ENCODE measurements at places on chromosomes 5 and 9.

- DNase-seq, result no peak
These were observed 15.4 kb downstream of the CCT5 start for GRCh38 chr5:10265245-10266109.

- DNase-seq, result no peak
These were observed 65.2 kb downstream of the ZSWIM6 start for GRCh38 chr5:61397238-61397637.

- no peak for DNase-seq
These were observed 28.8 kb downstream of the SLIT3 start for GRCh38 chr5:169272111-169272510.

- DNase-seq, result no peak
These were observed 15.9 kb downstream of the SEC24A start for GRCh38 chr5:134664448-134664847.

DNA sequence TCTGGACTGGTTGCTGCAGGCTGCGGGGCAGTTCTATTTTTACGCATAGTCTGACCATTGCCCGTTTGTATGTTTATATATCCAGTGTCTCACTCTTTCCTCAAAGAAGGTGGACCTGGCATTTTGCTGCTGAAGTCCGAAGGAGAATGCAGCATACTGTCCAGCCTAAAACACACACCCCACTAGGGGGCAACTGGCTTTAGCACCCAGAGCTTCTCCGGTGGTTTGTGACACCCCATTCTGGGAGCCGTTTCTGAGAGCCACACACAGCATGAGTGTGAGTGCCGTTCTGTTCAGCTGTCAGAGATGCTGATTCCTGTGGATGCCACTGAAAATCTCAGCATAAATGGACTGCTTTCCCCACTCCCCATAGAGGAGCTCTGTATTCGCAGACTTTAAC is 290.5 kb upstream of the TAS2R1 start:
- DNase-seq, result no peak

DNA sequence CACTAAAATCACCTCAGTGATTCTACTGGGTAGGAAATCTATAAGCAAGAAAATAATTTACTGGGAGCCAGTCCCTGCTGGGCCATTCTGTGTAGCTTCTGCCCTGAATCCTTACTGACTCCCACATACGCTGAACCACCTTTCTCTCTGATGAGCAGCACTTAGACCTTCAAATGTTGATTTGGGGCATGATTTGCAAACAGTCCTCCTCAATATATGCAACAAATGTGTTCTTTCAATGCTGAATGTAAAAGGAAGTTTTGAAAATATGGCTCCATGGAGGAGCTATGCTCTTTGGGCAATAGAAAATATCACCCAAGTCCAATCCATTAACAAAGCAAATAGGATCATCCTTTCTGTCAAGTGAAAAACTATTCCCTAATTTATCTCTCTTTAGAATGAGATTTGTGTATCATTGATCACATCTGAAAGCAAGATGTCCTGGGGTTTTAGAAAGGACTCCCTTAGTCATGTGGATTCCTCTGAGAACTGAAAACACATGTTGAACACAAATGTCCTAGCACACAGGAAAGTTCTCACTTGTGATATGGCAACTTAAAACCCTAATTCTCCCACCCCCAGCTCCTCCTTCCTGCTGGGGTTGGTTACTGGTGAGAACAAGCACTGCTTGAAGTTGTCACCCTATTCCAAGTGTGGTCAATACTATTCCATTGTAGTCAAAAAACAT is 8.9 kb upstream of the CER1 start:
- no peak for DNase-seq

DNA sequence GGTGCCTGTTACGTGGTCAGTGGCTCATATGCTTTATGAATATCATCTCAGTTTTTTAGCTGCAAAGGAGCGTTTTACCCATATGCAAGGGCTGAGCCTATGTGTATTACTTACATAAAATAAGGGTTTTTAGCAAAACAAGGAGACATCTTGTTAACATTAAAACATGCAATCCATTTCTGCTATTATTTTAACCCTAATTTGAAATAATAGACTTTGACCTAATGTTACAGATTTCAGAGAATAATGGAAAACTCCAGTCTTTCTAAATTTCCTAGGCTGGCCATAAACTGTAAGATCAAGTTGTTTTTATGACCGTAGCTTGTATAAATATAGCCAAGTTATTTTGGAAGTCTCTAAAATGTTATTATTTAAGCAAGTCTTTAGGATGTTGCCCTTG is 121.1 kb upstream of the SEMA6A start:
- no peak for DNase-seq

- DNase-seq, result no peak
These were observed 2.6 kb downstream of the CLTB start for GRCh38 chr5:176413709-176414191.

DNA sequence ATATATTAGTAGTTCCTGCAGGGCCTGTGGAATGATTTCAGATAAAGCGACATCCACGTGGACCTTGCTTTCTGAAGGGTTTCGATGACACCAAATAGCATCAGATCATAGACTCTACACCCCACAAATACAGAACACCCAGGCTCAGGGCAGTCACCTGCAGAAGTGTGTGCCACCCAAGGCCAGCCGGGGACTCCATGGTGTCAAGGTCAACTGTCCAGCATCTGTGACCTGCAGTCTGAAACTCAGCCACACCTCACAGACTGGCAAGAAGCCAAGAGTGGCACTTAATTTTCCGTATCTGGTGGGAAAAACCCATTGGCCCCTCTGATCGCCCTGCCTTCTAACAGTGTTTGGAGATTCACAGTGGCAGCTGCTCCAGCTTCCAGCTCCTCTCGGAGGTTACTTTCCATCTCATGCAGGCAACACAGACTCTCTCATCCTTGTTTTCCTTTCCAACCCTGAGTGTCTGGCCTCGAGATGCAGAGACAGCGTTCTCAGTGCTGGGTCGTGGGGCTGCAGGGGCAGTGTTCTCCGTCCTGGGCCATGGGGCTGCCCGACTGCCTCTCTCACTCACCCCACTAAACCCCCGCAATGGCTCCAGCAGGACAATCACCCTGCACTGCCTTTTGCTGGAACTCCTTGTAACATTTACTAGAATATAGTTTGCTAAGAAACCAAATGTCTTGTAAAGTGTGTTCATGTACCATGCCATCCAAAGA is 221.9 kb downstream of the IRX2 start:
- DNase-seq, result no peak

GRCh38 chr5:177189965-177190364 is 56.4 kb downstream of the NSD1 start:
- DNase-seq, result no peak

GRCh38 chr5:165723931-165724330 is 2218.5 kb downstream of the MAT2B start:
- DNase-seq, result no peak

GRCh38 chr5:128913551-128913950 is 51.7 kb upstream of the SLC27A6 start:
- no peak for DNase-seq

GRCh38 chr5:72206994-72207393 is 99.7 kb downstream of the MAP1B start:
- DNase-seq, result no peak

- DNase-seq, result no peak
These were observed 6.4 kb upstream of the JMY start for GRCh38 chr5:79229357-79230174.

- no peak for DNase-seq
These were observed 63.3 kb downstream of the CAVIN4 start for GRCh38 chr9:100641166-100641565.

DNA sequence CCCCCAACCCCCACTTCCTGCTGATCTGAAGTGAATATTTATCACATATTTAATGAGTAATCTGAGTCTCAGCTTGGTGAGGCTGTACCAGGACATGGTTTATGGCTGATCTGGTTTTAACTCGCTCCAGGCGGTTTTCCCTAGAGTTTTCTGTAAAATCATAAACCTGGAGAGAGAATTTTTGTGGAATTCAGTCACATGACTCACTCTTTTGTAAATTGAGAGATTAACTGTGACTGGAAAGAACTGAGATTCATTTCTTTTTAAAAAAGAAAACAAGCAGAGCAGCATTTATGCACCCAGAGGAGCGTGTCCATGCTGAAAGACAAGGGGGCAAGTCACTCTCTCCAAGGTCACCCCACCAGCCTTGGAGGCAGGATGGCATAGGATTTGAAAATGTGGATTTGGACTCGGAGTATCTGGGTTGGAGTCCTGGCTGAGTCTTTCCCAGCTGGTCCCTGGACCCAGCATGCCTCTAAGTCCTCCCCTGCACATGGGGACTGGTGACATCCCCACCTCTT is 81.8 kb downstream of the ZNF618 start:
- no peak for DNase-seq

GRCh38 chr5:15131909-15132308 is 260.3 kb upstream of the ANKH start:
- DNase-seq, result no peak

GRCh38 chr5:160023007-160023907 is 14.3 kb downstream of the TTC1 start:
- no peak for DNase-seq

DNA sequence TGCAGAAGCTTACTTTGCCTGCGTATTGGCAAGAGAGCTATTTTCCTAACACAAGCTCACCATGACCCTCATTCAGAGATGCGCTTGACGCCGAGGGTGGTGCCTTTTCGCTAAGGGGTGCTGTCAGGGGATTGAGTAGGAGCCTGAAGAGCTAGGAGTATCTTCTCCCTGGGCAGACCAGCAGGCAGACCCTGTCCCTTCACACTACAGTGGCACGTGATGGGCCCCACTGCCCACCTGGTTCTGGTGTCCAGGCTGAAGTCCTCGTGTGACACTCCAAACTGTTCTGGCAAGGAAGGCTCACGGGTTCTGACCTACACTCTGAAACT is 198.3 kb downstream of the AUH start:
- no peak for DNase-seq

GRCh38 chr5:91219091-91219802 is 163.9 kb downstream of the ARRDC3 start:
- DNase-seq, result no peak

DNA sequence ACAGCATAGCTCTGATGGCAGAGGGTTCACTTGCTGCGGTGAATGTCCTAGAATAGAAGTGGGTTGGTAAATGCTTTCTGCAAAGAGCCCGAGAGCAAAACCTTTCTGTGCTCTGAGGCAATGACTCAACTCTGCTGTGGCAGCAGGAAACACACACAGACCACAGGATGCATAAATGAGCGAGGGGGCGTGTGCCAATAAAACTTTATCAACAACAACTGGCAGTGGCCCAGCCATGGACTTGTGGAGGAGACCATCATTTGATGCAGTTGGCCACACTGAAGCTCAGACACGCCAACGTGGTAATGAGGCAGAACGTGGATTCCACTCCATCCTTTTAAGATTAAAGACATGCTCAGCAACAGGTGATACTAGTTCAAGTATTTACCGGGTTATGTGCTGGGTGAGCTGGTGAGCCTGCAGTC is 6.8 kb downstream of the MRPL36 start:
- DNase-seq, result peak; percentile 43

DNA sequence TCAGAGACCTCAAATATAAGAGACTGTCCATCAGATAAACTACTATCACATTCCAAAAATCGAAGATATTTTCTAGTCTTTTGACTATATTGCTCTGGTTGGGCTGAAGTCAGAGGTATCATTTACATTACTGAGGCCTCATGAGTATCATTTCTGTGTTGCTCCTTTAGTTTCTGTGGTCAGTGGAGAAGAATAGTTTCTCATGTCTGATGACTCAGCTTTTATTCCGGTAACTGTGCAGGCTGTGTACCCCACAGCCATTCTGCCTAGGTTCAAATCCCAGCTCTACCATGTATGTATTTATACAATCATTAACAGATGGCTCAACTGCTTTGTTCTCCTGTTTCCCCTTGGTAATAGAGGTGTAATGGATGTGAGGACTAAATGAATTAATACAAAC is 179.3 kb downstream of the ALDH1A1 start:
- DNase-seq, result no peak

GRCh38 chr5:170534177-170534576 is 30.4 kb downstream of the KCNIP1 start:
- no peak for DNase-seq

Measured in stimulated activated CD4-positive, alpha-beta T cell treated with anti-CD3 and anti-CD28 coated beads, TNF-alpha, amount 100 ng/mL, for 1 hour (primary cell).